Dermis microvascular lymphatic vessel endothelial cell (primary cell): ENCODE measurements at places on chromosomes 3 and 15. TPM values are rescaled to one million over a fixed set of nuclear protein-coding genes. Genes with fewer than 3 reads are reported as not detected.

Gene CCDC9B
- total RNA-seq: 6.5 and 13.3 TPM in 2 replicates

Gene MLF1
- total RNA-seq: 4.6 and 5.2 TPM in 2 replicates

Gene CPN2
- total RNA-seq: not detected in 2 replicates

Gene FAM174B
- 62.6 and 87.6 TPM in 2 replicates for total RNA-seq

Gene EPHB3
- total RNA-seq: 0.13 and 0.25 TPM in 2 replicates

Gene TEX264
- 28.9 and 48.9 TPM in 2 replicates for total RNA-seq

Gene LDHAL6B
- total RNA-seq: not detected in 2 replicates

Gene IQCF5
- not detected in 2 replicates for total RNA-seq

Gene CHMP2B
- 13.7 and 14.1 TPM in 2 replicates for total RNA-seq

Gene DPPA4
- not detected in 2 replicates for total RNA-seq

Gene ZDHHC23
- total RNA-seq: 10.5 and 18.0 TPM in 2 replicates

Gene FGF12
- total RNA-seq: 1.0 and 1.7 TPM in 2 replicates

Gene CPNE9
- total RNA-seq: not detected in 2 replicates

Gene FSD2
- not detected in 2 replicates for total RNA-seq

Gene RPP14
- total RNA-seq: 12.9 and 15.4 TPM in 2 replicates
